ENCODE measurements at places on chromosomes 3 and 15. TPM values are rescaled to one million over a fixed set of nuclear protein-coding genes. Genes with fewer than 3 reads are reported as not detected.

ASB14 gene
- 0.59 TPM for total RNA-seq

CP gene
- total RNA-seq: 48.7 TPM

SLC22A14 gene
- total RNA-seq: 0.10 TPM

MST1R gene
- total RNA-seq: 0.79 TPM

ALPK3 gene
- 5.8 TPM for total RNA-seq

AAGAB gene
- 47.6 TPM for total RNA-seq

TRANK1 gene
- total RNA-seq: 11.1 TPM

CYP1A2 gene
- not detected for total RNA-seq

C3orf52 gene
- total RNA-seq: 2.7 TPM

SLITRK3 gene
- 4.7 TPM for total RNA-seq

DUOX2 gene
- 0.11 TPM for total RNA-seq

FYCO1 gene
- total RNA-seq: 8.9 TPM

MAP6D1 gene
- total RNA-seq: 17.1 TPM

CDC25A gene
- 7.4 TPM for total RNA-seq

CPLX3 gene
- total RNA-seq: 0.11 TPM

MYZAP gene
- total RNA-seq: 2.4 TPM

GRM2 gene
- total RNA-seq: 1.5 TPM

ANKUB1 gene
- total RNA-seq: 1.8 TPM

SUSD5 gene
- total RNA-seq: 5.6 TPM

SAMMSON gene
- 0.40 TPM for total RNA-seq

CAMK2N2 gene
- 9.1 TPM for total RNA-seq
